ENCODE measurements at places on chromosomes 2 and 18. TPM values are rescaled to one million over a fixed set of nuclear protein-coding genes. Genes with fewer than 3 reads are reported as not detected.

GRCh38 chr18:24462838-24463775 is 2.7 kb downstream of the HRH4 start:
- no peak for DNase-seq

GRCh38 chr2:205934443-205934842 is 151.5 kb downstream of the INO80D start:
- no peak for DNase-seq

DNA sequence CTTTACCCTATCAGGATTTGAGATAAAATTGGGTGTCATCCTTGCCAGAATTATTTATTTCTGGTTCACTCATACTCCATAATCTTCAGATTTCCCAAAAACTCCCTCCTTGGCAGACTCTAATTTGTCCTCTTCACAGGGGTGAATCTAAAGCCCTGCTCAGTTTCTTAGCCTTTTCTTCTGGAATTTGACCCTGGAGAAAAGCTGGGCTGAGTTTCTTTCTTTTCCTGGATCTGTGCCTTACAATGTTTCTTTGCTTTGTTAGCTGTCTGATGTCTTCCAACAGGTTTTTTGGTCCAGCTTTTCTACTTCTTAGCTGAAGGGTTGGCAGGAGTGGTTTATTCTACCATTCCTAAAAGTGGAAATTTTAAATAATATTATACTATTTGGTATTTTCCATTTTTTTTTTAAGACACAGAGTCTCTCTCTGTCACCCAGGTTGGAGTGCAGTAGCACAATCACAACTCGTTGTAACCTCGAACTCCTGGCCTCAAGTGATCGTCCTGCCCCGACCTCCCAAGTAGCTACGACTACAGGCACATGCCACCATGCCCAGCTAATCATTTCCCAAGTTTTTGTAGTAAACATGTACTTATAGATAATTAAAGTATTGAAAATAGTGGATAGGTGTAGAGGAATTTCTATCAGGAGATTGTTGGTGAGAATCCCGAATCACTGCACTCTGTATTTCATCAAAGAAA is 138.4 kb upstream of the TWIST2 start:
- DNase-seq, result peak; percentile 12

DNA sequence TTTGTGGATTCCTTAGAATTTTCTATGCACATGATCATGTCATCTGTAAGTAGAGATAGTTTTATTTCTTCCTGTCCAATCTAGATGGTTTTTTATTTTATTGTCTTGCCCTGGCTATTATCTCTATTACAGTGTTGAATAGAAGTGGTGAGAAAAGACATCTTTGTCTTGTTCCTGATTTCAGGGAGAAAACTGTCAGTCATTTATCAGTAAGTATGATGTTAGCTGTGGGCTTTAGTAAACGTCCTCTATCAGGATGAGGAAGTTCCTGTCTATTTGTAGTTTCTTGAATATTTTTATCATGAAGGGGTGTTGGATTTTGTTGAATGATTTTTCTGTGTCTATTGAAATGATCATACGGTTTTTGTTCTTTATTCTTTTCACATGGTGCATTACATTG is 5.3 kb downstream of the PLEKHH2 start:
- DNase-seq, result no peak

DNA sequence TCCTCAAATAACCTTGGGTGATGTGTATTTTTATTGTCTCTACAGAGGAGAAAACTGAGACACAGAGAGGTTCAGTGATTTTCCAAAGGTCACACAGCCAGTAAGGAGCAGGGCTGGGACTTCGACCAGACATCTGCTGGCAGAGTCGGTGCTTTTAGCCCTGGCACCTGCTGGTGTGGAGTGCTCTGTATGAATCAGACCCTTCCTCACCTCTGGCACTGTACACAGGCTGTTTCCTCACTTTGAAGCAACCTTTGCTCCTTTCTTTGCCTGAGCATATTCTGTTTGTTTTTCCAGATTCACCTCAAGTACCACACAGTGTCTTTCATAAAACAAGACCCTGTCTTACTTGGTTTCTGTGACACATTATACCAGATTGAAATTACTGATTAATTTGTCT is 107.9 kb downstream of the DPP10 start:
- DNase-seq, result no peak

DNA sequence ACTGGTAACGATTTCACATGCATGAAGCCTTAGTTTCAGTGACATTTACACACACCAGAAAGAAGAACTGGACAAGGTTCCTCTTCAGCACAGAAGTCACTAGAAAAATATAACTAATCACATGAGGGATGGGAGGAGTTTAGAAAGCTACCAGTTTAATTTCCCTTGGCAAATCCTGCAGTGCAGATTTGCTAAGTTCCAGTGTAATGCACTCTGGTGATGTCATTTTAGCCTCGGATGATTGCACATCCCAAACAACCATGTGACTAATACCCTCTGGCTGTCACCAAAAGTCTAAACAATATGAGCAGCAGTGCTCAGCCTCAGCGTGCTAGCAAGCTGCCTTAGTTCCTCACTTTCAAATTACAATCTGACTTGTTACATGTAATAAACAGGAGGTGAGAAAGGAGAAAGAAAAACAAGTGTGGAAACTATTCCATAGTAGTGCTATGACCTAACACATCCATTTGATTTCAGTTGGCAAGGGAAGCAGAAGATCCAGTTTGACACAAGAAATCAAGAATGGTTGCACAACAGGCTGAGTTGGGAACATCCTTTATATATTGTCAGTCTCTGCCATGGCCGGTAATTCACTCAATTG is 35.3 kb upstream of the PPP1CB start:
- DNase-seq, result peak; percentile 84

GRCh38 chr18:40855661-40856060 is 1099.4 kb upstream of the PIK3C3 start:
- DNase-seq, result no peak

DNA sequence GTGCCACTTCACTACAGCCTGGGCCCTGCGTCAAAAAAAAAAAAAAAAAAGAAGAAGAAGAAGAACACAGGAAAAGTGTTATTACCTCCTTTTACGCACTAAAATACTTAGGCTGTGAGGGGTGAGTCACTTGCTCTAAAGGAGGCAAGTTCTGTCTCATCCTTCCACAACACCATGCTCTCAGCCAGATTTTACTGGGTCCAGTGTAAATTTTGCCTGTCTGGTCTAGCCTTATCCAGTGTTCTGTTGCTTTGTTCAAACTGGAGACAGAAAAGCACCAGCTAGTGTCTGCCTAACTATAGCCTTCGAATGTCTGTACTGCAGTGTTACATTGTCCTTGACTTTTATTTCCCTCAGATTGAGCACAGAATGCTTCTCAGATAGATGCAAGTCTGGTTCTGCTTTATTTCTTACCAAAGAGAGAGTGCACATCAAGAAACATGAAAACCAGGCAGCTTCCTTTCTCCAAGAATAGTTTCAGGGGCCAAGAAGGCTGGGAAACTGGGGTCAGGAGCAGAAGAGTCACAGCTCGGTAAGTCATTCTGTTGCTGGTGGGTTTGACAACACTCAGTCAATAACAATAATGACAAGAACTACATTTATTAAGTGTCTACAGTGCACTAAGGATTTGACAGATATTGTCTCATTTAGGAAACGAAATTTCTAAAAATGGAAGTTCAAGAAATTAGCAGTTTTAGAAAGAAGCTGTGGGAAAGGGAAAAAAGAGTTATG is 3.1 kb upstream of the MSGN1 start:
- no peak for DNase-seq

DNA sequence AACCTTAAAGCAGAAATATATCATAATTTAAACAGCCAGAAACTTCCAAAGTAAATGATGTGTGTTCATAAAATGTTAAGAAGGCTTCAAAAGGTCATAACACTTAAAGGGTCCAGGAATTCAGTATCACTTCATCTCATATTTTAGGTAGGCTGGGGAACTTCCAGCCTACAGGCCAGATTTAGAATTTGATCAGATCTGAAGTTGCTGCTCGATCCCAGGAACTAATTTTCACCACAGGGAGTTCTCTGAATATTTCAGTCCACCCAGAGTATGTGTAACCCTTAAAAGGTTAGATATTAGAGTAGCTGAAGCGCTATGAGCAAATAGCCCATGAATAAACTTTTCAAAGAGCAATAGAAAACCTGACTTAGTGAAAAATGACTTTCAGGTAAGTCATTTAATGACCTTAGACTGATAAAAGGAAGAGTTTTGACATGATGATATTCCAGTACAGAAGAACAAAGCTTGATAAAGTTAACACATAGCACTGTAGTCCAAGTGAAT is 1.7 kb downstream of the WIPF1 start:
- DNase-seq, result no peak

DNA sequence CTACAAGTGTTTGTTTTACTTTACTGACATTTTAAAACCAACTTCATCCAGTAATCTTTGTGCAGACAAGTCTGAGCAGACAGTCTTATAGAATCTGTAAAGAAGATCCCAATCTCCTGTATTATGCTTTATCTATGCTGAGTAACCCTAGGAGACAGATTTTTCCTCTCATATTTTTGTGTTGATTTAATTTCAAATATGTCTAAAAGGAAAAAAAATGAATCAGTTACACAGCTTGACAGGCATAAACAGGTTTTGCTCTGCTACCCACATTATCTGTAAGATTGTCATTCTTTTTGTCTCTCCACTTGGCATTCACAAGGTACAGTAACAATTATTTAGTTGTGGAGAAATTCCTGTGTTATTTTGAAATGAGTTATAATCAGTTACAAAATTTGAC is 415.0 kb downstream of the NYAP2 start:
- DNase-seq, result no peak

GRCh38 chr18:9757827-9758621 is 49.9 kb downstream of the RAB31 start:
- DNase-seq, result peak; percentile 73

GRCh38 chr2:159456500-159457426 is 159.6 kb downstream of the BAZ2B start:
- no peak for DNase-seq

DNA sequence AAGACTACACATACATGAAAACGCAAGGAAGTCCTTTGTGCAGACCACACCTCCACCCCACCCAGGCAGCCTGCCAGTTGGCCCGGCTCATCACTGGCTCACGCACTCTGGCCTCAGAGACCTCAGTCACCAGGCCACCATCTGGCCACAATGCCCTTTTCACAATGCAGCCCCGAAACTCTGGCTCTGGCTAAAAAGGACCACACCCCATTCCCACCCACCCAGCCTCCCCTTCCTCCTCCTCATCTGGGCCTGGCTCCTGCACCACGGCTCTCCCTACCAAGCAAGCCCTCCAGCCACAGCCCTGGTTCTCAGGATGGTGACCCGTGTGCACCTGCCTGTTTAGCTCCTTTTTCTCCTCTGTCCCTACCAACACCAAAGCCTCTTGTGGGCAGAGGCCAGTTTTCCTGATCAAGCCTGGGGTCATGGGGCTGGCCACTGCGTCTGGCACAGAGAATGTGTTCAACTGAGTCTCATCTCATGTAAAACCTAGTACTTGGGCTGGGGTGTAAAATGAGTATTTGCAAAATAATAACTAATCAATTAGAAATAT is 7.4 kb downstream of the HDAC4 start:
- no peak for DNase-seq

DNA sequence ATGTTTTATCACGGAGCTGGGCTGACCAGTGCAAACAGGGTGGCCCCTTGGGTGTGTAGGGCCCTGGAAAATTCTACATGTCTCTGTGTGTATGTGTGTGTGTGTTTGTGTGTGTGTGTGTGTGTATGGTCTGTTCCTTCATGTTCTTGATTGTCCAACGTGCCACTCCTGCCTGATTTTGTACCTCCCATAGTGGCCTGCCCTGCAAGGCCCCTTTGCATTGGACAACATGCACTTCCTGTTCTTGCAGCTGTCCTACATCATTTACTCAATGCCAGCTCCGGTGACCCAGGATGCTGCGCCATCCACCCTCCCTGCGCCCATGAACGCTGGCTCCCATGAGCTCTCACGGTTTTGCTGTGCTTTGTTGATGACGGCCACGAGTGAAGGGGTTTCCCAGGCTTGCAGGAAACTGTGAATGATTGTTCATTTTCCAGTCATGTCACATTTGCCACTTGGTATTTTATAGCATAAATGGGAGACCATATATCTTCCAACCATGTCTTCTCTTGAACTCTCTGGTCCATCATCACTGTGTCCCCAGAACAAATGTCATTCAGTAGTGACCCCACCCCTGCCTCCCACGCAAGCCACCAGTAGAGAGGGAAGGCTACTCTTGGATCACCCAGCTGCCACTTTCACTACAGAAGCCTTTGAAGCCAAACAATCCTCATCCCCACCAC is 69.7 kb upstream of the NCK2 start:
- no peak for DNase-seq

DNA sequence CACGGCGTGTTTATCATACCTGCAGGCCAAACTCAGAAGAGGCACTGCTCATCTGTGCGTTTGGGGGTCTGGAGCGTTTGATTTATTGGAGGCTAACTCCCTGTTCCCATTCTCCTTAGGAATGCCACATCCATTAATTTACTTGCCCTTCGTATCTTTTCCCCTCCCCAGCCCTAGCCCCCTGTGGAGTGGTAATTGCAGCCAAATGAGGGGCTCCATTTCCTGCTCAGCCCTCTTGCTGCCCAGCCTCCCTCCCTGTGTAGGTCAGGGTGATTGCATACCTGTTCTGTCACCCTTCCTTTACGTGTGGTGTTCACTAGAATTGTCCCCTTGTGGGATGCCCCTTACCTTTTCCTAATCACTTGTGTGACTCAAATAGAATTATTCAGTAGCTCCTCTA is 120.4 kb downstream of the MAP3K20 start:
- no peak for DNase-seq

- DNase-seq, result no peak
Observed at GRCh38 chr2:120526997-120527945, 181.3 kb downstream of the INHBB start.

DNA sequence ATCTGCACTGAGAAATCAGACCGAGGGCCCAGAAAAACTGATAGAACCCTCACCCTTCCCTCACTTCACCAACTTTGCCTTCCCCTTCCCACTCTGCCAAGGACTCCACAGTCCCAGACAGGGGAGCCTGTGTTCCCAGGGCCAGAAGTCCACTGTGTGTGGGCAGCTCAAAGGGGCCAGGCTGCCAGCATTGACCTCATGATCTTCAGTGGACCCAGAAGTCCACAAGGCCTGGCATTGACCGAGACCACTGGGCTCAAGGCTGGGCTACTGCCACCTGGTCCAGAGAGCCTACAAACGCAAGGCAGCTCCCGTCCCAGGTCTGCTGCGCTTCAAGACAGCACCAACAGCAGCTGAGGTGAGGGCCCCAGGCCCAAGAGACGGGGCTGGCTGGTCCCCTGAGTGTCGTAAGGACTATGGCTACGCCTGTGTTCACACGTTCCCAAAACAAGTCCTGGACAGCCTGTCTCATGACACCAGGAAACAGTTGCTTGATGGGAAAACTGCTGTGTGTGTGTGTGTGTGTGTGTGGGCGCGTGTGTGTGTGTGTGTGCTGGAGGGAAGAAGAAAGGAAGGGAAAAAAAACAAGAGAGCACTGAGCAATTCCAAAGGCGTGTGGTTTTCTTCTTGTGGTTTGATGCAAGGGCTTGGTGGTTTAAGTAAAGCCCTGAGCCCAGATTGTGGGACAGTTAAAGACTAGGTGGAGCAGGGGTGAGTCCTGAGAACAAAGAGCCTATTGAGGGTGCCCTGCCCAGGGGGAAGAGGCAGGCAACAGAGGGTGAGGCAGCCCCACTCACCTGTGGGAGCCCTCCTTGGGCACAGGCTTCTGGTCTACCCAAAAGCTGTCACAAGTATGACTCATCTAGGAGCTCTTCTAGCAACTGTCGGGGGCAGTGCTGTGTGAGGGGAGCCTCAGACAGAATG is 46.6 kb upstream of the ZBTB7C start:
- DNase-seq, result no peak

TDRD15 gene
- total RNA-seq, result not detected

UGT1A3 gene
- not detected for total RNA-seq

ZNF892 gene
- total RNA-seq, result 19.6 TPM

DSG4 gene
- not detected for total RNA-seq

SCN9A gene
- total RNA-seq, result 1.5 TPM

PLEKHM3 gene
- total RNA-seq, result 21.5 TPM

OXER1 gene
- not detected for total RNA-seq

All from uterus (tissue), 4 donors.